ENCODE measurements at places on chromosomes 5 and 9.
A peak's percentile ranks its signal among the peaks of the same experiment; 100 is the strongest.

DNA sequence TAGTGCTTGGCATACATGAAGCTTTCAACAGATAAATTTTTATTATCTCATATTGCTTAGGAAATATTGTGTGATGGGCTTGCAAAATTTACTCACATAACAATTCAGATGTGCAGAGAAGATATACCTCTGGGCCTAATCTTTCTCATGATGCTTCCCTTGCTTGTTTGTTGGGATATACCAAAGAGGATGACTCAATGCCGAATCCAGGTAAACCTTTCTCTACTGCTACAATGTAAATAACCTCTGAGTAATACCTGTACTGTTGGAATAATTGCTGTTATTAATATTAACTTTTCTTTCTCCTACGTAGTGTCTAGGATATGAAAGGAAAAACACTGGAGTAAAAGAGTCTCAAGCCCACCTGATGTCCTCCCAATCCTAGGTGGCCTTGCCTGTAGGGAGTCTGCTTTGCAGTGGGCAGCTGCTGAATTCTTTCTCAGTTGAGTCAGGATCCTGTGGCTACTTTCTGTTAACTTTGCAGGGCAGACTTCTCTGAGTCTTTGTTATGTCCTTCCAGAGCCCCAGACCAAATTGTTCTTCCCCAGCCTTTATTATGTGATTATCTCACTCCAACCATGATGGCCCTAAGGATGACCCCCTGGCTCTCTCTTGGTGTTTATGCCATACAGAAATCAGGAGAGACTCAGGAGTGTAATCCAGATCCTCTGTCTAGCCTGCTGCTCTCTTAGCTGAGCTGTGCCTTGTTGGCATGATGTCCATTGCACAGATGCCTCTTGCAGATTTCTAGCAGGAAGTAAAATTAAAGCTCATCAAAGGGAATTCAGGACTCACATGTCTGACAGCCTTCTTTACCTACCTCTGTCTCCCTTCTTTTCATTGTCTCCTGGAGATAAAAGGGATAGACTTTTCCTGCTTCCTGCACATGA, 208.1 kb downstream of the SNX18 start:
- no peak for DNase-seq

- no peak for DNase-seq
Measured at GRCh38 chr5:136309932-136310598, 55.3 kb downstream of the TRPC7 start.

GRCh38 chr9:92807757-92808725, 43.4 kb upstream of the BICD2 start:
- DNase-seq = no peak

GRCh38 chr5:37839407-37840052, at the start of gene GDNF:
Gene GDNF, minus strand, starts transcription at chr5:37840041. Its CDS starts 5,245 bp downstream, at chr5:37834796.
- peak; percentile 16 for DNase-seq

- DNase-seq = no peak
Measured at GRCh38 chr5:78077369-78078068, 217.0 kb downstream of the AP3B1 start.

GRCh38 chr5:10994091-10994986, 233.3 kb upstream of the DAP start:
- DNase-seq = no peak

- DNase-seq = no peak
Measured at GRCh38 chr9:135473972-135474543, 5.5 kb upstream of the PPP1R26 start.

DNA sequence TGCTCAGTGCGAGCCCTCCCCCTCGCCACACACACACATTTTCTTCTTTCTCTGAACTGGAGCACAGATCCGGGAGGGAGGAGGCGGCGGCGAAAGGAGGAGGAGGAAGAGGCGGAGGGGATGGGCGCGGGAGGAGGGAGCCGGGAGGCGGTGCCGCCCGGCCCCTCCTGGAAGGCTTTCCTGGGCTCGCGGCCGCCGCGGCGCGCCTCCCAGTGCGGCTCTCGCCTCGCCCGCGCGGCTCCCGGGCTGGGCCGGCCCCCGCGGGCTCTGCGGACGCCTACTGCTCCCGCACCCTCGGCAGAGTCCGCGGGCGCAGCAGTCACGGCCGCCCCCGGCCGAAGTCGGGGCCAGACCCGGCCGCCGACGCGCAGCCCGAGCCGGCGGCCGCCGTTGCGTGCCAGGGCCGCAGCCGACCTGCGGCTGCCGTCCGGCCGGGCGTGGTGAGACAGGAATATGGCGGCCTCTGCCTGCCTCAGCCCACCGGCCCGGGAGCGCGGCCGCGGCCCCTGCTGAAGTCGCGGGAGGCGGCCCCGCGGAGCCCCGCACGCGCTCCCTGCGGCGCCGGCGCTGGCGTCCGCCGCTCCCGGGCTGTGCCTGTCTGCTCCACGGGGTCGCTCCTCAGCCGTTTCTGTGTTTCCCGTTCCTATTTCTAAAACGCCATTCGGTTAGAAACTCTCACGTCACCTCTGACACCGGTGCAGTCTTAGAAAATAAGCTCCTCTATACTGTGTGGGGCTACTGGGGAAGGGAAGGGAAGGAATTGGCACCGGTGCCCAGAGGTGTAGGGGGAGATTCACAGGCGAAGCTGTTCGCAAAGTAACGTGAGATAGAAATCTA, 500 bp upstream of the GNAQ start:
- peak; percentile 97 for DNase-seq

DNA sequence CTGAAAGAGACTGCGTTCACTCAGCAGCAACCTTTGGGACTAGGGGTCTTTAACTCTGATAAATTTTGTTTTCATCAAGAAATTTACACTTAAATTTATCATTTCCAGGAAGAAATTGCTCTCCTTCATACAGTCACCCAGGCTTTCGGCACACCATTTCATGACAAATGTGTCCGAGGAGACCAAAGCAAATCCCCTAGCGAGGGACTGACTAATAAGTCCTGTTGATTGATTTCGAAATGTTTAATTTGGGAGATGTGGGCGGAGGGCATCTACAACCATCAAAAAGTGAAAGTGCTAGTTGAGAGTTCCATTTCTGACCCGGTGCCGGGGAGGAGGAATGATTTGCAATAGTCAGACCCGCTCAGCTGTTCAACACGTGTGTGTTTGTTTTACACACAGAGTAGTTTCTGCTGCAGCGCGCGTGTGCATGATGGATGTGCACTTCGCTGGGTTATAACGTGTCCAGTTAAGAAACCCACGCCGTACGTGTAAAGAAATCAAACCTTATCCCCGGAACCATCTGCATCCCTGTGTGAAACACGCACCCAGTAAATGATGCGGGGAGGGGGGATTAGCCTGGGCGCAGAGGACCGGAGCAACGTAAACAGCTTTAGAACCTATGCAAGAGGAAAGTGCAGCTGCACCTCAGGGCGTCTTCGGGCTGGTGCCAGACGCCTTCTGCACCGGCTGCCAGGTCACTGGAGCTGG, 845 bp upstream of the NR4A3 start:
- DNase-seq = peak; percentile 62

DNA sequence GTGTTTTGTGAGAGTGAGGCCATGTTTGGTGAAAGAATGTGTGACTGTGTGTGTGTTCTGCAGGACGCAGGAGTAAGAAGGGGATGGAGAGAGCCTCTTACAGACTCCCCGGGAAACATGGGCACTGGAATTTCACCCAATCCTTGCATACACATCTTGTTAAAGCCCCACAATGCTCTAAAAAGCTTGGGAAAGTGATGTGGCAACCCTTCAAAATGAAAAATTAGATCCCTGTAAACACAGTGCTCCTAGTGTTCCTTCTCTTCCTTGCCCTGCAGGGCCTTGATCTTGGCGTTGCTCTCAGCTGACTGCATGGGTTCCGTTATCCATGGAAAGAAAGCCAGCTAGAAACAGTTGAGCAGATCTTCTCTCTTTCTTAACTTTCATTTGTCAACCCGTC, 701.7 kb downstream of the SEMA5A start:
- no peak for DNase-seq

DNA sequence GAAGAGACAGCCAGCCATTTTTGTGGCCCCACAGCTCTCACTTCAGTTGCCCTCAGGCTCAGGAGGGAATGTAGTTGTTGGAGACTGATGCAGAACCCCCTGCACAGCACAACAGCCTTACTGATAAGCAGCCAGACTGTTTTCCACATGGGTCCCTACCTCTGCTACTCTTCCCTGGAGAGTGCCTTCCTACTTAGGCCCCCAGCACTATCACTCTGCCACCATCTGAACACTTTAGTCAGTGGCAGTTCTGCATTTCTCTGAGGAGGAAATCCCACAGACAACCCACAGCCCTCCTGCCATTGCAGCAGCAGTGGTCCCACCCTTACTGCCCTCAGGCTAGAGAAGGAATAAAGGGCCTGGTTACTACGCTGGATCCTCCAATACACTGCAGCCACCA, 61.8 kb upstream of the PTPRD start:
- DNase-seq = no peak

DNA sequence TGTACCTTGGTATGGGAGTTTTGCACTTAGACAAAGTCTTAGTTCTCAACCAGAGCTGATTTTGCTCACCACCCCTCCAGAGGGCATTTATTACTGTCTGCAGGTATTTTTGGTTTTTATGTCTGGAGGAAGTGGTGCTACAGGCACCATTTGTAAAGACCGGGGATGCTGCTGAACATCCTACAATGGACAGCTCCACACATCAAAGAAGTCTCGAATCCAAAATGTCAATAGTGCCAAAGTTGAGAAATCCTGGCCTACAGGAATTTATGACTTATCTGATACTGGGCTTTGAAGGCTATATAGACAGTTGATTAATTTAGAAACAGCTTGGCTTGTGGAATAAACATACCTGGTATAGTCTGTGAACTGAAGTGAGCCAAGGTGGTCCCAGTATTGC, 137.5 kb downstream of the PIP5K1B start:
- no peak for DNase-seq

GRCh38 chr5:66143473-66144073, 527 bp upstream of the SREK1 start:
- no peak for DNase-seq

- DNase-seq = no peak
Measured at GRCh38 chr9:15289603-15290002, 17.4 kb downstream of the TTC39B start.

- DNase-seq = no peak
Measured at GRCh38 chr9:93217706-93218105, 33.8 kb downstream of the WNK2 start.

DNA sequence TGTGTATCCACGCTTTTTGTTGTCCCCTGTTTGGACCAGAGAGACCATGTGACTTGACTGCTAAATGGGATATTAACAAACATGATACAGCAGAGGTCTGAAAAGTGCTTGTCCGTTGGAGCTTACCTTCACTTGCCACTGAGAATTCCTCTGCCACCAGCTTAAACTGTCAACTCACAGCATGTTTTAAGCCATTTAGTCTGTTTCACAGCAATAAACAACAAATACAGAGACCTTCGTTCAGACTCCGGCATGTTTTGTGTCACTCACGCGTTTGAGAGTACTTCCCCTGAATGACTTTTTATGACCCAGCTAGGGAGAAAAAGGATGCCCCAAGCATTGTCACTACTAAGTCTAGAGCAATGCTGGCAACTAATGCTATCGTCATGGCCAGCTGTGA, 173.8 kb downstream of the PTPRD start:
- no peak for DNase-seq

GRCh38 chr9:98381311-98382103, 126.1 kb upstream of the TBC1D2 start:
- no peak for DNase-seq

DNA sequence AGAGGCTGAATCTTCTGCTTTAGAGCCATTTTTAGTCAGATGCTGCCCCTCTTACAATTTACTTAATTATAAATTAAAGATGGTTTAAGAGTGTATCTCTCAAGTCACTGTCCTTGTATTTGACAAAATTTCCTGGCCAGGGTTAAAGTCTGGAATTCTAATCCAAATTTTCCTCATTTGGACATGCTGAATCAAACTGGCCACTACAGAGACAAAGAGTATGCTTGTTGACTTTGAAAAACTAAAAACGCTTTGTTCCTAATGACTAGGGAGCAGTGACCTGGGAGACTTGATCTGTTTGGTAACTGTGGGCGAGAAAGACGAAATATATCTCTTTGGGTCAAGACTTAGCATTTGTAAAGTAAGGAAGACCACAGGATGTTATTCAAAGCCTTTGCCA, 303.2 kb downstream of the ZSWIM6 start:
- no peak for DNase-seq

- DNase-seq = no peak
Measured at GRCh38 chr5:143624465-143624864, 187.5 kb upstream of the HMHB1 start.

DNA sequence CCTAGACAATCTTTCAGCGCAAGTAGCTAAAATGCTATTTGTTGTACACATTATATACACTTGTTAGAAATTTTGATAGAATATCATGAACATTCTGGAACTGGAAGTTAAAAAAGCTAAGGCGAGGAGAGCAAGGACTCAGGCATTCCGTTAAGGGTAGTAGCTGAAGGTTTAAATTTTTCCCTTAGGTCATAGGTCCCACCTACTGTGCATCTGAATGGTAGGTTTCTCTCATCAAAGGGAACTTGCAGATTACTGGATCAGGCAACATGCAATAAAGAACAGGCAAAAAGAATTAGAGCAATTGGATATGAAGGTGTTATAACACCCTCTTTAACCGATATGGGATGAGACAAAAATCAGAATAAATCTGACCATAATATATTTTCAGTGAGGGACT, 32.8 kb downstream of the TMEM161B start:
- DNase-seq = no peak

- no peak for DNase-seq
Measured at GRCh38 chr9:27722866-27723265, 149.6 kb upstream of the C9orf72 start.

GRCh38 chr5:179258001-179258921, 87.0 kb downstream of the ADAMTS2 start:
- DNase-seq = no peak

DNA sequence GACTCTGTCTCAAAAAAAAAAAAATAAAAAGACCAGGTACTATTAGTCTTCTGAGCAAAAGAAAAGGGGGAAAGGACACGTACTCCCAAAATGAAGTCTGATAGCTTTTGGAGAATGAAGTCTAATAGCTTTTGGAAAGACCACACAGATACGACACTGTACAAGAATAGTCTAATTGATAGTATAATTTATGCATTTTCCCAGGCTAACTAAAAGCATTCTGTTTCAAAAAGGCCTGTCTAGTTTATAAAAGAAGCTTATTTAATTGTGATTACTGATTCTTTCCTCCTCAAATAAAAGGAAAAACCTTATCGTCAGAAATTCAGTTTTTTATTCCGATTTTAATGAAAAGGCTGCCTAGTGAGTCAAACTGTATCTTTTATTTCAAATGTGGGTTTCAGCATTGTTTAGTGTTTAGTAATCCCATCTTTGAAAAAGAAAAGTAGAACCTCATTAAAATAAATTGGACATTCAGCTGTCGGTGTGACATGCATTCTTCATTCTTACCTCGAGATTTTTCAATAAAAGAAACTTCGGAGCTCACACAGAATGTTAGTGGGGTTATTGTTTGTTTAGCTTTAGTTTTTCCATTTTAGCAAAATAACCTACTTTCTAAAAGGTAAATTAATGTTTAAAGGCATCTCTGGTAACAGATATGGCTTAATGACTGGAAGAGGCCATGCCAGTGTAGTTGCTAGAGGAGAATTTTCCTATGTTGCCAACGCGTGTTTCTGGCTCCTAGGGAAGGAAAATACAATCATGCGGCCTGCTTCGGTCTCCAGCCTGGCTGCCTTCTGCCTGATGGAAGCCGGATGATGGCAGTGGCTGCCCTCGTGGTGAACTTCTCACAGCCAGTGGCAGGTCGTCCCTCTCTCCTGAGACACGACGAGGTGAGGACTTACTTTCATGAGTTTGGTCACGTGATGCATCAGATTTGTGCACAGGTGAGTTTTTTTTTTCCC, 70.0 kb downstream of the NLN start:
- DNase-seq = no peak

Measured in Kasumi-1 (cell line).